AML-193 (cell line): ENCODE measurements at places on chromosomes 2 and 18.

DNA sequence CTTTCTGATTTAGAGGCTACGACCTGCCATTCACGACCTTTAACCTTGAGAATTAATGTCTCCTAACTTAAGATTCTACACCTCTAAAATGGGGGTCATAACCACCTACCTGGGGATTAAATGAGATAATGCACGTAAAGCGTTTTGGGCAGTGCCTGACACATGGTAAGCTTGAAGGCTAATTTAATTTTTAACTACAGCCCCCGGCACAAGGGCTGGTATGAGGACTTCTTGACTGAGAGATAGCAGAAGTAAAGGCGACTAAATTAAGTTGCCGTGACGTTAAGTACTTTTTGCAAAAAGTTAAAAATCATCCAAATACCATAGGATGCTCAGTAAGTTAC is 549 bp downstream of the MRPL35 start:
- no peak for DNase-seq

DNA sequence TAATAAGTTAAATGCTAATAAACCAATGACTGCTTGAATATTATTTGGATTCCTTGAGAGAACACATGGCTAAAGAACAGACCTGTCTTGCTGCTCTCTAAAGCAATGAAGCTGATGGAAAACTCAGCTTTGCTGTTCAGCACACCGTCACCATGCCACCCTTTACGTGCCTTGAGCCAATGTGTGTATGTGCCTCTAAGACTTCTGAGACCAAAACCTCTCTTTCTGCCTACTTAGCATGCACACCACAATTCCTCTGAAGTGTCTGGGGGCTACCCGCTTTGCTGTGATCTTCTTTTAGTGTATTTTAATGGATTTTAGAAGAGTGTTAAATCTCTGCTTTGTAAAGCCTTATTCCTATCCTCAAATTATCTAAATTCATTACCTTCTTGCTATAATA is 345.0 kb downstream of the DPP10 start:
- DNase-seq = no peak

- no peak for DNase-seq
Observed at GRCh38 chr2:228469721-228470120, 288.2 kb upstream of the SPHKAP start.

GRCh38 chr18:2902327-2902726 is 55.5 kb downstream of the EMILIN2 start:
- DNase-seq = no peak

GRCh38 chr2:7196883-7197282 is 279.7 kb downstream of the RNF144A start:
- DNase-seq = no peak

DNA sequence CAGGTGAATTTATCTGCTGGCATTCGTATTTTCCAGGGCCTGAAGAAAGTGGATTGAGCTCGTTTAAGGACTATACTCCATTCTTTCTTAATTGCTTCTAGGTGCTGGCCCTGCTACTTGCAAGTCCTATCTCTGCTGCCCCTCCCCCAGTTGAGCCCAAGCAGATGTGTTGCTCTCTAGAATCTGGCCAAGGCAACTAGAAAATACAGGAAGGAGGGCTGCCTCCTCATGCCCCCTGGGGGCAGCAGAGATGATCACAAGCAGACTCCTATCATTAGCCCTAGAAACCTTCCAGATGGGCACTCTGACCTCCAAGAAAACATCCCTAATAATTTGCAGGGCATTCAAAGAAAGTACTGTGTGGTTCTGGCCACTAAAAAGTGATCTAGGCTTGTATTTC is 72.5 kb upstream of the CYP26B1 start:
- DNase-seq = no peak

DNA sequence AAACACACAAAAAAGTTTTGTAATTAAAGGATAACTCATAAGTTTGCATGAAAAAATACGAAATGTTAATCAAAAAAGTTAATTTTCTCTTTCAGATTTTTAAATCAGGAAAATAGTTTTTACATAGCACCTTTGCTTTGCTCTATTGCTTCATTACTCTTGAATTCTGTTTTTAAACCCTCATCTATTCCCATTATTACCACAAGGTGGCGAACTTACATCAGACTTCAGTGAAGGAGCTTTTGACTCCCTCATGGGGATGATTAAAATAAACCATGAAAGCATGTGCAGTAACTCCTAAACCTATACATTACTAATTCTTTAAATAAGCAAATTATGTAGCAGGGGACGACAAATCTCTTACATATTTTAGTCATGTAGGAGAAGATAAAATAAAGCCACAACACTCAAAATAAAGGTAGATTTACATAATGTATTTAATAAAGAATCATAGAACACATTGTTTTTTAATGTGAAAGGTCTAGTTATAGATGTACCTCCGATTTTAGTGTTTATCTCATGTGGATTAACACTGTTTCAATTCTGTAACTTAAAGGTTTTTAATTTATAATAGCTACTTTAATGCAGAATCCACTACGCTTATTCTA is 105.2 kb downstream of the NETO1 start:
- DNase-seq = peak; percentile 25

GRCh38 chr2:105627534-105627933 is 117.2 kb upstream of the NCK2 start:
- DNase-seq = no peak

GRCh38 chr2:54602736-54603322 is 120.6 kb upstream of the EML6 start:
- no peak for DNase-seq

DNA sequence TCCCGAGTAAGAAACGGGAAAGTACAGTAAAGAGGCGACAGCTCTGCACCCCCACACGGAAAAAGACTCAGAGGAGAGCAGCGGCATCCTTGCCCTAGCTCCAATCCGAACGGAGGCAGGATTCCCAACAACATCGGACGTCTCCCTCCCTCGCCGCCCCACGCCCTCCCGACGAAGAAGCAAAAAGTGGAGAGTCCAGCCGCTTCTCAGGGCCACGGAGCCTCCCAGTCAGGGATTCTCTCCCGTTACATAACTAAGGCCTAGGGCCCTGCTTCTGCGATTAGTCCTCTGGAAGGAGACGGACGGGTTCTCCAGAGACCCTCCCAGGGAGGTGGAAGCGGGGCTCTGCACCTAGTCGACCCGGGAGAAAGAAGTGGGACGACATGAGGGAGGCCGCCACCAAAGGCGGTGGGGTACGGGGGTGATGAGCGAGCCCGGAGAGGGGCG is 587 bp downstream of the SUMO1 start:
- DNase-seq = no peak

DNA sequence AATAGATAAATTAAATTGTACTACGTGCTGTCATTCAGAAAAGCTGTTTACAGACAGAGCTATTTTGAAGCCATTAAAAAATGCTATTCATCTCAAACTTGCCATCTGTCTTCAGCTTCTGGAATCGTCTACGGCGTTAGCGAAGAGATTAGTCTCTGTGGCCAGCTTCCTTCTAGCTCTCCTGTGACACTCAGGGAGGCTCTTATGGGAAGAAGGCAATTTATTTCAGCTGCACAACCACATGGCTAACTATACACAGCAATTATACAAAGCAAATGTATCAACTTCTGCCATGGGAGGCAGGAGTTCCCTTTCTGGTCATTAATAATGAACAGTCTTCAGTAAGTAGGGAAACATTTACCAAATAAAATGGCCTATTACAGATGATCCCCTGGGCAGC is 6.3 kb downstream of the CTAGE1 start:
- no peak for DNase-seq

- DNase-seq = no peak
Observed at GRCh38 chr2:95027369-95027720, 1.8 kb downstream of the MAL start.

- no peak for DNase-seq
Observed at GRCh38 chr2:28533044-28533680, 37.3 kb downstream of the PLB1 start.

DNA sequence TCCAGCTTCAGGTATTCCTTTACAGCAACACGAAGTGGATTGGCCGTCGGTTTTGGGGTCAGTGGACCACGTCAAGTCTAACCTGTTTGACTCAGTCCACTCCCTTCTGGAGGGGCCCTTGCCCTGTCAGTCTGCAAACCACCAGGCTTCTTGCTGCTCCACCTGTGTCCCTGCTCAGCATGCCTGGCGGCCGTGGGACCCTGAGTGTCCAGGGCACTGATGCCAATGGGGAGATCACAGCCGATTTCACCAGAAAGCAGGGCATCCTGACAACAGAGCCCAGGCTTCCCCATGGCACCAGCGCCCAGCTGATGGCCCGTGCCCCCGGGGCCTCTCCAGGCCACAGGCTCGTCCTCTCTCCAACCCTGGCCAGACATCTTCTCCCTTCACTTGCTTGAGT is 41.2 kb upstream of the HS6ST1 start:
- no peak for DNase-seq

DNA sequence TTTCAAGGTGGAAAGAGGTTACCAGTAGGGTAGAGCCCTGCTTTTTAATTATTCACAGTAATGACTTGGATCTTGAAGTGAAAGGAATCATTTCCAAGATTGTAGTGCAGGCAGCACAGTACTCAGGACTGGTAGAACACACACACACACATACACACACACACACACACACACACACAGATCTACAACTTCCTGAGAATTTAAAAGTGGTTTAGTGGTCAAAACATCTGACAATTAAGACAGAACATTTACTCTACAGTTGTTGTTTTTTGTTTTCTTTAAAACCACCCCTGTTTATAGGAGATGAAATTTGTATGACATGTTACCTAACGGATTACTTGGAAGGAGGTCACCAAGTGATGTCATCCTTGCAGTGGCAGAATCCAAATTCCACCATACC is 146.7 kb upstream of the VRK2 start:
- DNase-seq = no peak

GRCh38 chr2:201260302-201260800 is at the start of gene CASP8:
Gene CASP8 (plus strand): TSS chr2:201260536. CDS start chr2:201266487, 5,951 bp downstream.
- DNase-seq = peak; percentile 94

DNA sequence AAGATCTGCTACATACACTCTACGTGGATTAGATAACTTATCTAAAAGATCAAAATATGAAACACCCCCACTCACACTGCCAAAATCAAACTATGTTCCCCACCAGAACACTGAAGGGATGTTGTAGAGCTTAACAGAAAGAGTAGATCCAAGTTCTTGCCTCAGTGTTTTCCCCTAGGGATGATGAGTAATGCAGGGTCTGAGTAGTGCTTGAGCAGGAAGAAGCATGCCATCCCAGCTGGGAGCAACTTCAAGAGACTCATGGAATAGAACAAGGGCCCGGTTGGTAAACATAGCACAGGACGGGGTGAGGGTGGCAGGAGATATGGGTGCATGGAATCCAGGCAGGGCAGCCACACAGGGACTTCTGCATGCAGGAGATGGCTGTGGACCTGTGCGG is 74.3 kb downstream of the SNTG2 start:
- DNase-seq = no peak

DNA sequence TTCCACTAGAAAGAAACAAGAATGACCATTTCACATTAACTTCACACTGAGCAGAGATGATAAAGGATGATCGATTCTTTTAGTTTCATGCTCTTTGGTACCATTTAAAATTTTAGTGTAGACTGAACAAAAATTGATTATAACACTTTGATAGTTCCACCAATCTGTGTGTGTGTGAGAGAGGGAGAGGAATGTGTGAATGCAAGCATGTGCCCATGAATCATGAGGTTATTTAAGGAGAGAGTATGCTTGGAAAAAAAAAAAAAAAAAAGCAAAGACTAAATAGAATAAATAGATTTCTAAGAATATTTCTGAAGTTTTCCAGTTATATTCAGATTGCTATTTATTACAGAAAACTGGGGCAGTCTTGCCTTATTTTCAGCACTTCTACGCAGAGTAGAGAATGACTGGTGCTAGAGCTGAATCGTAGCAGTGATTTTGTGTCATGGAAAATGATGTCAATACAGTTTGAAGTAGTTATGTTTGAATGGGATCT is 900.8 kb downstream of the SLC4A3 start:
- no peak for DNase-seq

DNA sequence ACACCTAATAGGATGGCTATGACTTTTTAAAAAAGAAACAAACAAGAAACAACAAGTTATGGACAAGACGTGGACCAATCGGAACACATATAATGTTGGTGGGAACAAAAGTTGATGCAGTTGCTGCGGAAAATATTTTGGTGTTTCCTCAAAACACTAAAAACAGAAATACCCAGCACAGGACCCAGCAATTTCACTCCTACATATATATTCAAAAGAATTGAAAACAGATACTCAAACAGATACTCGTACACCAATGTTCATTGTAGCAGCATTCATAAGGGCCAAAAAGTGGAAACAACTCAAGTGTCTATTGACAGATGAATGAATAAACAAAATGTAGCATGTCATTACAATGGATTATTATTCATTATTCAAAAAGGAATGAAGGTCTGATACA is 12.1 kb downstream of the CCDC141 start:
- DNase-seq = no peak

- no peak for DNase-seq
Observed at GRCh38 chr2:176270100-176270750, 983 bp downstream of the MTX2 start.

DNA sequence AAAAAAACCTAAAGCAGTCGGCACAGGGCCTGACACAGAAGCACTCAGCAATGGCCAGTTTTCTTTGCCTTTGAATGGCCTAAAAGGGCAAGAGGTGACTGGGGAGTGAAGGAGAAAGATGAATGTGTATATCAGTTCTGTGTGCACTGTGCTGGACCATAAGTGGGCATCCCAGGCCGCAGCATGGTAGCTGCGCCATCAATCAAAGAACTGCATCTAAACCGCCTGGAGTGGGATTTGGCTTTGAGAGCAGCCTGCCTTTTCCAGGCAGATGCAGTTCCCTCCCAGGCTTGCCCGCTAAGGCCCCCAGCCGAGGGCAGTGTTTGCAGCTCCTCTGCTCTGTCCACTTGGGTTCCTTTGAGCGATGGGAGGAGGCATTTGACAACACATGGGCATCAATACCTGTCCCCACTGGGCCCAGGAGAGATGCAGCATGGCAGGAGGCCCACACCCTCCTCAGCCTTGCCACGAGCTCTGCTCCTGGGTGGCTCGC is 144.1 kb downstream of the FAM210A start:
- no peak for DNase-seq

- DNase-seq = no peak
Observed at GRCh38 chr2:120661551-120661950, 74.1 kb upstream of the GLI2 start.

GRCh38 chr2:158228943-158229508 is 127.3 kb downstream of the UPP2 start:
- peak; percentile 37 for DNase-seq

DNA sequence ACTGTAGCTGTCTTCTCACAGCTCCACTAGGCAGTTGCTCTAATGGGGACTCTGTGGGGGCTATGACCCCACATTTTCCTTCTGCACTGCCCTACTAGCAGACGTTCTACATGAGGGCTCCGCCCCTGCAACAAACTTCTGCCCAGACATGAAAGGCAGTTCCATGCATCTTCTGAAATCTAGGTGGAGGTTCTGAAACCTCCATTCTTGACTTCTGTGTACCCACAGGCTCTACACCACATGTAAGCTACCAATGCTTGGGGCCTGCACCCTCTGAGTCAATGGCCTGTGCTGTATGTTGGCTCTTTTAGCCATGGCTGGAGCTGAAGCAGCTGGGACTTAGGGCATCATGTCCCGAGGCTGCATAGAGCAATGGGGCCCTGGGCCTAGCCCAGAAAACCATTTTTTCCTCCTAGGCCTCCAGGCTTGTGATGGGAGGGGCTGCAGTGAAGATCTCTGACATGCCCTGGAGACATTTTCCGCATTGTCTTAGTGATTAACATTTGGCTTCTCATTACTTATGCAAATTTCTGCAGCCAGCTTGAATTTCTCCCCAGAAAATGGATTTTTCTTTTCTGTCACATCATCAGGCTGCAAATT is 123.0 kb downstream of the MYCN start:
- DNase-seq = no peak
